ENCODE measurements at places on chromosomes 3 and 15.

DNA sequence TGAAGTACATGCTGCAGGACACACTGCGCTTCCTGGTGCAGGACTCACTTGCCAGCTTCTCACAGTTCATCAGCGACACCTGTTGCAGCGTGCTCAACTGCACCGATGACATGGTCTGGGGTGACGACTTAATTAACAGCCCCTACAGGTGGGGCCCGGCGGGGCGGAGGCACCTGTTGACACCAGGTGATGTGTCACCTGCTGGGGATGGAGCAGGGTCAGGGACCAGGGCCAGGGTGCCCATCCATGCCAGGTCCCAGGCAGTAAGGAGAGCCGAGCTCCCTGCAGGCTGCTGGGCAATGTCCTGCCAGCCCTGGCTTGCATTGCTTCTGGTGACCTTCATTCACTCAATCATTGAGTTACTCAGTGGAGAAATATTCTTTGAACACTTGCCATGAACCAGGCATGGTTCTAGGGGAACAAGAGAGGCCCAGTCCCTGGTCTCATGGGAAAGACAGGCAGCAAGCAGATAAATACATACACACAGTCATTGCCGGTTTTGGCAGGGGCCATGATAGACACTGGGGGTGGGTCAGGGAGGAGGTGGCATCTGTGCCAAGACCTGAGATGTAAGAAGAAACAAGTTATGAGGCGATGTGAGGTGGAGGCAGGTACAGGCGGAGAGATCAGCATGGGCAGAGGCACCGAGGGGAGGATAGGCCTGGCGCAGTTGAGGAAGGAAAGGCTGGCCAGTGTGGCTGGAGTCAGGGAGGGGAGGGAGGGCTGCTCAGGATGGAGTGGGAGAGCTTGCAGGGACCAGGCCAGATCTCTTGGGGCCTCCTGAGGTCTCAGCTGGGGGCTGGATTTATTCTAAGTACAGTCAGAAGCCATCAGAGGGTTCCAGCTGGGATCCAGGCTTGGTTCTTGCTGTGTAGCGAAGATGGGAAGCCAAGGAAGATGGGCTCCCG lies 30.8 kb downstream of the DNAH1 start:
- no peak for DNase-seq

DNA sequence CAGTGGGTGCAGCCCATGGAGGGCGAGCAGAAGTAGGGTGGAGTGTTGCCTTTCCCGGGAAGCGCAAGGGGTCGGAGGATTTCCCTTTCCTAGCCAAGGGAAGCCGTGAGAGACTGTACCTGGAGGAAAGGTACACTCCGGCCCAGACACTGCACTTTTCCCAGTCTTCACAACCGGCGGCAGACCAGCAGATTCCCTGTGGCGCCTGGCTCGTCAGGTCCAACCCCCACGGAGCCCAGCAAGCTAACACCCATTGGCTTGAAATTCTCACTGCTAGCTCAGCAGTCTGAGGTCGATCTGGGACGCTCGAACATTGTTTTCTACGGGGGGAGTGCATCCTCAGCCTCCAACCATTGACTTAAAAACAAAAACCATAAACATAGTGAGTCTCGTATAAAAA lies 26.5 kb downstream of the CCNB2 start:
- no peak for DNase-seq

DNA sequence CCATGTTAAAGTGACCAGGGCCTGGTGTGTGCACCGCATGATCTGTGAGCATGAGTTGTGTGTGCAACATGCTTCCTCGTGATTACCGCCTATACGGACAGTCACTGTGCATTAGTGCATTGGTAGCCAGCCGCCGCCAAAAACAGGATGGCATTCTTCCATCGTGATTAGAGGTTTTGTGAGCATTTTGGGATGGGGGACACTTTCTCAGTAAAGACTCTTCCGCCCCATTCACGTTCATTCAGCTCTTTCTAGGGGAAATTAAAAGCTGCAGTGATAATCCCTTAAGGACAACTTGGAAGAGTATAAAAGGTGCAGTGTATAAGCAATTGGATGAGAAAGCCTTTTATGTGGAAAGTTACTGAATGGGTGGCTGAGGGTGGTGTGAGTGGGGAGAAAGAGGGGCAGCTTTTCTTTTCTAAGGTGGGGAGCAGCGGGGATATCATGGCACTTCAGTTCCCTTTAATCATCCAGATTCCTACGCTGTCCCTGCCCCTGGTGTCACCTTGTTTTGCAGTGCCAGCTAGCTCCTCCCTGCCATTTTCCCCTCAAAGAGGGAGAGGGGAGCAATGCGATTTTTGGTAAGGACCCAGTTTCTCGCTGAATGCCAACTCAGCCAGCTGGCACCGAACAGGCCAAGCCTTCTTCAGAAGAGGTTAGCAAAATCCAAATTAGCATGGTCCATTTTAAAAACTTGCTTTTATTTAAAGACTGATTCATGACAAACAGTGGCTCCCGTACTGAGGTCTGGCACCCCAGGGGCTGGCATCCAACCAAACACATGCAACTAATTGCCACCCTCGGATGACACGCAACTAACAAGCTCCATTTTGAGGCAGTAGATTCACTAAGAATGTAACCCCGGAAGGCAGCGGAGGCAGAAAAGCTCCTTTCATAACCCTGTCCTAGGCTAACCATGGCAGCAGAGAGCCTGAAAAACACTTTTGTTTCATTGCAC lies 447.8 kb downstream of the FHIT start:
- DNase-seq = peak; percentile 89

DNA sequence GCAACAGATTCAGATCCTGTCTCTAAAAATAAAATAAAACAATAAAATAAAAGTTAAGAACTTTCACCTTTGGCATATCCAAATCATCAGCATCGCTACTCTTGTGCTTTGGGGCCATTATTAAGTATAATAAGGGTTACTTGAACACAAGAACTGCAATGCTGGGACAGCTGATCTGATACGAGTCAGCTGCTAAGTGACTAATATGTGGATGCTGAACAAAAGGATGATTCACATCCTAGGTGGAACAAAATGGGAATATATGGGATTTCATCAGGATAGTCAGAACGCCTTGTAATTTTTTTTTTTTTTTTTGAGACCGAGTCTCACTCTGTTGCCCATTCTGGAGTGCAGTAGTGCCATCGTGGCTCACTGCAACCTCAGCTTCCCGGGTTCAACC lies 29.7 kb downstream of the BUB1B start:
- DNase-seq = no peak

GRCh38 chr3:109035082-109035481 lies 81.4 kb upstream of the GUCA1C start:
- DNase-seq = no peak

DNA sequence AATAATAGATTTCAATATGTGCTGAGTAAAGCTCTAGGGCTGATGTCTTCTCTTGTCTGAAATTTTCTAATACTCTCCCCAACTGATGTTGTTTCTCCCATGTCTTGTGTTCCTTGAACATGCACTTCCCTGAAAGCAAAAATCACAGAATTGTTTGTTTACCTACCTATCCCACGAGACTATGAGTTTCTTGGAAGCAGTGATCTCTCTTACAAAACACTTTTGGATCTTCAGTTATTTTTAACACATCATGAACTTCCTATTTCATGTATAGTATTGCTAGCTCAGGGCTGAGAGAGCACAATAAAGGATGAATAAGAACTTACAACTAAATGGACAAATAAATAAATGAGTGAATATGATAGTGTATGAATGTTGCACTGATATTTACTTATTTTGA lies 365.0 kb downstream of the ROBO2 start:
- DNase-seq = no peak

- no peak for DNase-seq
Measured at GRCh38 chr3:134067531-134068161, 37.9 kb upstream of the SLCO2A1 start.

GRCh38 chr15:94021621-94022320 lies 209.6 kb upstream of the MCTP2 start:
- no peak for DNase-seq

GRCh38 chr15:23787346-23788105 lies 100.4 kb upstream of the NDN start:
- no peak for DNase-seq

DNA sequence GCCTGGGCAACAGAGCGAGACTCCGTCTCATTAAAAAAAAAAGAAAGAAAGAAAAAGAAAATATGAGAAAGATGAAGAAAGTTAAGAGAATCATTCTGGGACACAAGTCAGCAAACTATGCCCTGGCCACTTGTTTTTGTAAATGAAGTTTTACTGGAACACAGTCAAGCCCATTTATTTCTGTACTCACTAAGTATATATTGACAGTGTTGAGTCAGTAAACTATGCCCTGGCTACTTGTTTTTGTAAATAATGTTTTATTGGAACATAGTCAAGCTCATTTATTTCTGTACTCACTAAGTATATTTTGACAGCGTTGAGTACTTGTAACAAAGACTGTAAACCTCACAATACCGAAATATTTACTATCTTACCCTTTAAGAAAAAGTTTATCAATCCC lies 42.2 kb upstream of the SIN3A start:
- DNase-seq = no peak

DNA sequence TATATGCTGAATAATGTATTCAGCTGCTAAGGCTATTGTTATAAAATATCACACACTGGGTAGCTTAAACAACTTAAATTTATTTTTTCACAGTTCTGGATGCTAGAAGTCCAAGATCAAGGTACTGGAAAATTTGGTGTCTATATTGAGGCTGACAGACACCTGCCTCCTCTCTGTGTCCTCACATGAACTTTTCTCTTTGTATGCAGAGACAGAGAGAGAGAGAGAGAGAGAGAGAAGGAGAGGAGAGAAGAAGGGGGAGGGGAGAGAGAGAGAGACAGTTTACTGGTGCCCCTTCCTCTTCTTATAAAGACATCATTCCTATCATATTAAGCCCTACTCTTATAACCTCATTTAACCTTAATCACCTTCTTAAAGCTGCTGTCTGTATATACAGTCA lies 320.1 kb upstream of the THBS1 start:
- no peak for DNase-seq

DNA sequence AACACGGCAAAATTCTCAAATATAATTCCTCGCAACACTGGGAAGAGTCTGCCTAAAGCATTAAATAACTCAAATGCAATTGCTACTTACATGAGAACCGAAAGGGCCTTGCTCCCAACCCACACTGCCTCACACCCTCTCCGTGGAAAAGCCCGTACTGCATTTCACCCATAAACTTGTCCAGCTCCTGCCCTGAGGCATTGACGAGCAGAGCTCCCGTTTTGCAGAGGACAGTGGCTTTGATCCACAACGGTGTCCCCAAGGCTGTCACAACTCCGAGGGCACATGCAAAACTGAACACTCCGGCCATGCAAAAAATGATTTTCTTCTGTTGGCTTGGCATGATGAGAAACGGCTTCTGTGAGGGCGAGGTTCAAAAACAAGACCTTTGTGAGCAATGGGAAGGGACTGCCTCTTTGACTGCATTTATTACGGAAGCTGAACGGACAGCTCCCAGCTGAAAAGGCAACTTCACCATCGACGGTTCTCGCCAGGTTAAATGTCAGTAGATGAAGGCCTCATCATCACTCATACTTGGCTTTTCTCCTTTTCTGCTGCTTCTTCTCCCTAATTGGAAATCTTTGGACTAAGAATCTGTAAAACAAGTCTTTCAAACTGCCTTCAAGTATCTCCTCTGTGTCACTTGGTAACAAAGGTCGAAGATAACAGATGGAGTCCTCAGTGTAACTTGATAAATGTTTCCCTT lies at the start of gene CLRN1:
Gene CLRN1 (minus strand): TSS at position 362 of the 706 bp plus-strand sequence. CDS start 19 bp downstream, at position 343.
- no peak for DNase-seq

- no peak for DNase-seq
Measured at GRCh38 chr3:150631515-150632221, 28.5 kb downstream of the SELENOT start.

GRCh38 chr3:9503283-9503682 lies 50.3 kb downstream of the LHFPL4 start:
- peak; percentile 64 for DNase-seq

- peak; percentile 56 for DNase-seq
Measured at GRCh38 chr3:42179110-42179725, 86.8 kb downstream of the CCK start.

DNA sequence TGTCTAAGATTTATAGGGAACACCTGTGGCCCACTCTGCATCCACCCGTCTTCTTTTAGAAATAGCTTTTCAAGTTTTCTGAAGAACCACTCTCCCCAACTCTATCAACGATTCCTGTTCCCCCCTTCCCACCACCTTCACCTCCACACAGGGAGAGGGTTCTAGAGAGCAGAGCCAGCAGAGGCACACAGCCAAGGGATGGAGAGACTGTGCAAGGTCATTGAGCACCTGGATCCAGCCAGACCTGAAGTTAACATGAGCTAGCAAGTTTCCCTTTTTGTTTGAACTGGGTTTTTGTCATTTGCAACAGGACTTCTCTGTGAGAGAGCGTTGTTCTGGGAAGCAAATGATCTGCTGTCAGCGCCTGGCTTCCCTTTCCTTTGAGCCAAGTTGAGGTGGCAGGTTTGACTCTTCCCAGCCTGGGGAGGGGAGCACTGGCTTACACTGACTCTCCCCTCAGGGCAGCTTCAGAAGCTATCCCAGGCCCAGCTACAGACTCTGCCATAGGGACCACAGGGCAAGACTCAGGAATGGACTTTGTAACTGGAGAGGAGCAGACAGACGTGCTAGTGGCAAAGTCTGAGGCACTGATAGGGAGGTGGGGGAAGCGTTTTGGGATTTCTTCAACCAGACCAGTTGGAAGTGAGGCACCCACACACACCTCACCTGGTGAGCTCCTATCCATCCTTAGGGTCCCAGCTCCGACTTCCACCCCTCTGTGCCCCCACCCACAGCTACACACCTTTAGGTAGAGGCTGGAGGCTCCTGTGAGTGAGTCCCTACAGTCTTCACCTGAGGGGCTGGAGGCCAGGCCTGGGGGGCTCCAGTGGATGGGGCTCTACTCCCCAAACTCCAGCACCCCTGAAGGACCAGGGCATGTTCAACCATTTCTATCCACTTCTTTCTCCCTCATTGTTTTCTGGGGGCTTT lies 19.4 kb upstream of the PLXNA1 start:
- no peak for DNase-seq

DNA sequence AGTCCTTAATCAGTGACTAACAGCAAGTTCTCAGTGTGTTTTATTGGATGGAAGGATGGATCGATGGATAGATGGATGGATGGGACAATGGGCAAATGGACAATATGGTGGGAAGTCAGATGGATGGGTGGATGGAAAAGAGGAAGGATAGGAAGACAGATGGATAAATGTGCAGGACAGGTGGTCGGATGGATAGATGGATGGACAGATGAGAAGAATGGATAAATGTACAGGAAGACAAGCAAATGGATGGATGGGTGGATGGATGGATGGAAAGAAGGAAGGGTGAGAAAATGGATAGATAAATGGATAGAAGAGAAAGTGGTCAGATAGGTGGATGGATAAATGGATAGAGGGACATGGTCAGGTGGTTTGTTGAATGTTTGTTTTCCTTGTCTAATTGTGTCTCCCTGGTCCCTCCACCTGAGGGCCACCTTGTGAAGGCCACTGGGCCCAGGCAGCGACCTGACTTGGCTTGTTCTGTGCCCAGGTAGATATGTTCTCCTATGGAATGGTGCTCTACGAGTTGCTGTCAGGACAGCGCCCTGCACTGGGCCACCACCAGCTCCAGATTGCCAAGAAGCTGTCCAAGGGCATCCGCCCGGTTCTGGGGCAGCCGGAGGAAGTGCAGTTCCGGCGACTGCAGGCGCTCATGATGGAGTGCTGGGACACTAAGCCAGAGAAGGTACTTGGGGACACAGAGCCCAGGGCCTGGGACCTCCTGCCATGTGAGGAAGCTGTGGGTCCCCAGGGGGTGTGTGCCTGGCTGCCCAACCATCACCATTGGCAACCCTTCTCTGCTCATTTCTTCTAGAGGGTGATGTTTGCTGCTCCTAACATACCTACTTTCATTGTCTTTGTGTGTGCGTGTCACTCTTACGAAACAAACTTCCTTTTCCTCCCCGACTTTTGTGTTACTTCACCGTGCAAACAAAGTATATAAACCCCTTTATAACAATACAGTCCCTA lies 137.5 kb downstream of the LRRK1 start:
- no peak for DNase-seq

GRCh38 chr3:79086514-79086913 lies 681.3 kb downstream of the ROBO1 start:
- DNase-seq = peak; percentile 29
